Activated CD4-positive, alpha-beta memory T cell treated with anti-CD3 and anti-CD28 coated beads, Interleukin-2, amount 10 ng/mL, durations not matched to agents 7 days and 5 days (primary cell): ENCODE measurements at places on chromosomes 5 and 9. TPM values are rescaled to one million over a fixed set of nuclear protein-coding genes. Genes with fewer than 3 reads are reported as not detected.

The PFDN1 gene
- 55.8 TPM for total RNA-seq

The KYAT1 gene
- total RNA-seq, result 14.8 TPM

The S1PR3 gene
- not detected for total RNA-seq

The GRIA1 gene
- not detected for total RNA-seq

The BAAT gene
- total RNA-seq, result not detected

The MZB1 gene
- 48.1 TPM for total RNA-seq

The TCF7 gene
- total RNA-seq, result 21.9 TPM

The PCDHGA11 gene
- total RNA-seq, result not detected

The FBP1 gene
- 0.65 TPM for total RNA-seq

The NSG2 gene
- not detected for total RNA-seq

The ZNF366 gene
- total RNA-seq, result not detected

The LPAR1 gene
- not detected for total RNA-seq

The ZBTB6 gene
- total RNA-seq, result 12.7 TPM

The SCGB3A2 gene
- total RNA-seq, result not detected

The MYOZ3 gene
- total RNA-seq, result 0.13 TPM

The ACOT12 gene
- not detected for total RNA-seq

The ZNF454 gene
- not detected for total RNA-seq

The SHOC1 gene
- not detected for total RNA-seq

The ZNF782 gene
- total RNA-seq, result 4.2 TPM

The ADAMTS16 gene
- not detected for total RNA-seq

The ADRB2 gene
- total RNA-seq, result 6.9 TPM

The GRM6 gene
- not detected for total RNA-seq

The RGS7BP gene
- not detected for total RNA-seq

The SNCB gene
- total RNA-seq, result not detected

The INSL6 gene
- not detected for total RNA-seq

The GRIN3A gene
- total RNA-seq, result not detected

The EIF4E1B gene
- total RNA-seq, result not detected

The GABRA6 gene
- total RNA-seq, result not detected

The FYB1 gene
- 270 TPM for total RNA-seq

The BICD2 gene
- 28.2 TPM for total RNA-seq
